Colonic mucosa (tissue), 4 donors: ENCODE measurements at places on chromosomes 13 and 19. TPM values are rescaled to one million over a fixed set of nuclear protein-coding genes. Genes with fewer than 3 reads are reported as not detected.

DNA sequence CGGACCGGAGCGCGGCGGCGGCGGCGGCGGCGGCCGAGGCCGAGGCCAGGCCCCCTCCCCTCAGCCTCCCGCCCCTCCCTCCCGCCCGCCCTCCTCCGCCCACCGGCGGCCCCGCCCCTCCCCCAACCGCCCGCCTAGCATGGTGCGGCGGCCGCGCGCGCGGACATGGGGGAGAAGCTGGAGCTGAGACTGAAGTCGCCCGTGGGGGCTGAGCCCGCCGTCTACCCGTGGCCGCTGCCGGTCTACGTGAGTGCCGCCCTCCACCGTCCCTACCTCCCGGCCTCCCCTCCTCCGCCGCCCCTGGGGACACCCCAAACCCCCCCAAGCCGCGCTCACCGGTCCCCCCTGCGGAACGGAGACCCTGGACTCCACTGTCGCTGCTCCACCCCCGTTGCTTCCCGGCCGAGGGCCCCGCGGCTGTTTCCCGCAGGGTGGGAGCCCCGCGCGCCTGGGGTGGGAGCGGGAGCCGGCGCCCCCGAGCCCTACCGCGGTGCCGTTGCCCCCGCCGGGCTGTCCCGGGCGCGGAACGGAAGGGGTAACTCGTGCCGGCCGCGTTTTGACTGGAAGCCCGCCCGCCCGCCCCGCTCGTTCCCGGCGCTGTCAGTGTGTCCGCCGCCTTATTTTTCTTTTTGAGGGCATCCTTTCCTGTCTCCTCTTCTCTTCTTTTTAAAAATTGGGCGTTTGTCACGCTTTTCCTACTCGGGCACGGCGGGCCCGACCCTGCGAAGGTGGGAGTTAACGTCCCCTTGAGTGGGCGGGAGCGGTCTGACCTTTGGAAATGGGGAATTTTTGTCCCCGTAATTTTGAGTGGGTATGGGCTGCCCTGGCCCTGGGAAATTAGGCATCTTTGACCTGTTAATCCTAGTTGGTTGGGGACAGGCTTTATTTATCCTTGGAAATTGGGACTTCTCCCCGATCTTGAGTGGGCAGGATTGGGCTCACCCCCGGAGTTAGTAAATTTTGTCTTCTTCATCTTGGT is 576 bp downstream of the DOT1L start:
- DNase-seq, result peak; percentile 37
- H3K4me3 ChIP-seq, result peak overlapping the region; percentile 98
- H3K27ac ChIP-seq, result peak overlapping the region; percentile 94
- no peaks in the 10 kb centered on the region for H3K27me3 ChIP-seq
- H3K36me3 ChIP-seq, result no peaks in the 10 kb centered on the region

GRCh38 chr19:29966588-29967249 is 24.7 kb downstream of the URI1 start:
- H3K4me3 ChIP-seq, result no peak overlapping the region
- no peak overlapping the region for H3K27ac ChIP-seq
- DNase-seq, result no peak
- no peaks in the 10 kb centered on the region for H3K4me1 ChIP-seq
- H3K27me3 ChIP-seq, result no peaks in the 10 kb centered on the region
- no peaks in the 10 kb centered on the region for H3K36me3 ChIP-seq

- H3K27me3 ChIP-seq, result no peaks in the 10 kb centered on the region
- no peak overlapping the region for H3K4me3 ChIP-seq
- DNase-seq, result no peak
Observed at GRCh38 chr13:40102854-40103253, 447.4 kb downstream of the COG6 start.

- DNase-seq, result no peak
- H3K36me3 ChIP-seq, result no peaks in the 10 kb centered on the region
Observed at GRCh38 chr19:37980419-37981170, 73.6 kb downstream of the SIPA1L3 start.

DNA sequence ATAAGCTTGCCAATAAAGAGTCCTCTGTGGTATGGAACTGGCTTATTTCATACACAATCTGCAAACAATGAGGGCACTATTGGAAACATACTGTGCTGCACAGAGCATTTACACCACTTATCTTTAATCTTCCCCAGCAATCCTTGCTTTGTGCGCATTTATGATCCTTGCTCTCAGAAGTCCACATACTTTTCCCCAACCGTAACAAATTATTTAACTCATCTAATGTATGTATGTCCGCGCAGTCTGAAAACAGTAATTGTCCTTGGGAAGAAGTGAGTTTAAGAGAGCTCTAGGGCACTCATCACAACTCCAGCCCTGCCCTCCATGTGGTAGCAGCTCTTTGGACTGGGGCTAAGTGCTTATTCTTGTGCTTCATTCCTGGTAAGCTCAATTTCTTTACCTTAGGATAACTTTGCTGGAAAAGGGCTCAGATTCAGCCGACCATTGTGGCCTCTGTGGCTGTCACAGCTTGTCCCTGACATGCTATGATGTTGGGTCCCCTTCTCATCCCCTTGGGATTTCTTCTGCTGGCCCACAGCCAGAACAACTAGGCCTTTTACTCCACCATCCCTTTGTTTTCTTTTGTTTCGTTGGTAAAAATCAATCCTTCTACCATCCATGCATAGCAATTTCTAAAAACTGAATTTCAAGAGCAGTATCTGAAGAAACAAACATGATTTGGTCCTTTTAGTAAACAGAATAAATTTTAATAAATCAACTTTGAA is 152.7 kb downstream of the TNFRSF19 start:
- H3K27me3 ChIP-seq, result no peaks in the 10 kb centered on the region
- H3K4me3 ChIP-seq, result no peak overlapping the region
- H3K36me3 ChIP-seq, result no peaks in the 10 kb centered on the region
- H3K4me1 ChIP-seq, result no peaks in the 10 kb centered on the region

ZNF763 gene
- total RNA-seq, result 4.1 TPM

SLC46A3 gene
- total RNA-seq, result 30.5 TPM
